ENCODE measurements at places on chromosomes 2 and 18.

- no peak for DNase-seq
Observed at GRCh38 chr2:183993052-183993451, 605.3 kb upstream of the ZNF804A start.

DNA sequence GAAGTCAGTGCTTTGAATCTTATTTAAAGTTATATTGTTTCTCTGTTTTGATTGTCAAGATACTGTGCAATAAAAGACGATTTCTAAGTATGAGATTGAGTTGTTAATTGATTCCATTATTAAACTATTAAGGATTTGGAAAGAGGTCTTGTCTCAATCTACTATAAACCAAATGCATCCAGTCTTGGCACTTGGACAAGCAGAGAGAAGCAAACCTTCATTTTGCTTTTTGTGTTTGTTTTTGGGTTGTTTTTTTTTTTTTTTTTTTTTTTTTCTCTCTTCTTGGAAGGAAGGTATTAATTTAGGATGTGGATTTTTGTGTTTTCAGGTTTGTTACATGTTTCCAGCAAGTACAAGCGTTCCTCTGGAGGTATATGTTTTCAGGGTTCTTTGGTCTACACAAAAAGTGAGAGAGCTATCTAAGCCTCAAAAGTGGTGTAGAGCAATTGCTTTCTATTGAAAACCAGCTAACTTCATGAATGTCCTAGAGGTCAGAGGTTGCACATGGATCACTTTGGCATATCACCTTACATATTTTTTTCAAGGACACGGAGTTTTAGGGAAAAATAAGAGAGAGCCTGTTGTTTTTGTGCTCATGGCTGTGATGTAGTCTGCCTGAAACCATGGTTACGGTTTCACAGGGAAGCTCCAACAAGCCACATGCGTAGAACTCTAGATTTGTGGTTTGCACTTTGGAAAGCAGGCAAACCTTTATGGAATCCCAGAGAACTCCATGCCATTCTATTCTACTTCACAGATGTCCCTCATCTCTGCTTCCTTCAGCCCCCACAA, 1.8 kb downstream of the PRKCE start:
- DNase-seq: no peak

- DNase-seq: no peak
Observed at GRCh38 chr2:125456693-125457363, 1199.1 kb upstream of the GYPC start.

GRCh38 chr18:46073474-46074331, 1.6 kb upstream of the PSTPIP2 start:
- DNase-seq: peak; percentile 69

GRCh38 chr18:45954070-45954934, 12.8 kb downstream of the EPG5 start:
- no peak for DNase-seq

- DNase-seq: no peak
Observed at GRCh38 chr18:27793013-27793785, 383.7 kb downstream of the CDH2 start.

DNA sequence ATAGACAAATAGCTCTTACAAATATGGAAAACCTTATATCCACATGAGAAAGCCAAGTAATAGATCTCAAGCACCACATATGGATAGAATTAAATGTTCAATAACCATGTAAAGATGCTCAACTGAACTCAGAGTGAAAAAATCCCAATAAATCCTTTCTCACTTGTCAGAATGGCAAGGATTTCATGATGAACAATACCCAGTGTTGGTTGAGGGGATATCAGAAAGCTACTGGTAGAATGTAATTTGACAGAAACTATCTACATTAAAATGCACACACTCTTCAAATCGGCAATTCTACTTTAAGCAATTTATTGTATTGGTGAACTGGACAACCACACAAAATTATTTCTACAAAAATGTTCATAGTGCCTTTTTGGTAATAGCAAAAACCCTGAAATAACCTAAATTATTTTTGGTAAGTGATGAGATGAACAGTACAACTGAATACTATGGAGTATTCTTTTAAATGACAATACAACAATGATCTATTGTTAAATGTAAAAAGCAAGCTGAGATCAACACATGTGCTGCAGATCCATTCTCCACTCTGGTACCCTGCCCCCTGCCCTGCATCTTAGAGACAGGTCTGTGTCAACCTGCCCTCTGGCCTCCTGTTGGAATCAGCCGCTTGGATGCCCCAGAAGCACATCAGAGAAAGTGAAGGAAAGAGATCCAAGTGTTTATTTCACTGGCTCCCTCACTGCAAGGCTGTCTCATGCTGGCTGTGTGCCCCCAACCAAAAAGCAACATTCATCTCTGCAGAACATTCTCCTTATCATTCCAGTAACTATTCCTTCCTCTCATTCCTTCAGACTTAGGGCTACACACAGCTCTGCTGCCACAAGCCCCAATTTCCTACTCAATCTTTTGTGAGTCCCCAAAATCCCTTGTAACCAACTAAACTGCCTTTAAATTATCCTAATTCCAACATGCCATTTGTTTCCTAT, 442.5 kb downstream of the LRATD1 start:
- no peak for DNase-seq

GRCh38 chr2:18132697-18133096, 254.2 kb downstream of the KCNS3 start:
- DNase-seq: no peak

DNA sequence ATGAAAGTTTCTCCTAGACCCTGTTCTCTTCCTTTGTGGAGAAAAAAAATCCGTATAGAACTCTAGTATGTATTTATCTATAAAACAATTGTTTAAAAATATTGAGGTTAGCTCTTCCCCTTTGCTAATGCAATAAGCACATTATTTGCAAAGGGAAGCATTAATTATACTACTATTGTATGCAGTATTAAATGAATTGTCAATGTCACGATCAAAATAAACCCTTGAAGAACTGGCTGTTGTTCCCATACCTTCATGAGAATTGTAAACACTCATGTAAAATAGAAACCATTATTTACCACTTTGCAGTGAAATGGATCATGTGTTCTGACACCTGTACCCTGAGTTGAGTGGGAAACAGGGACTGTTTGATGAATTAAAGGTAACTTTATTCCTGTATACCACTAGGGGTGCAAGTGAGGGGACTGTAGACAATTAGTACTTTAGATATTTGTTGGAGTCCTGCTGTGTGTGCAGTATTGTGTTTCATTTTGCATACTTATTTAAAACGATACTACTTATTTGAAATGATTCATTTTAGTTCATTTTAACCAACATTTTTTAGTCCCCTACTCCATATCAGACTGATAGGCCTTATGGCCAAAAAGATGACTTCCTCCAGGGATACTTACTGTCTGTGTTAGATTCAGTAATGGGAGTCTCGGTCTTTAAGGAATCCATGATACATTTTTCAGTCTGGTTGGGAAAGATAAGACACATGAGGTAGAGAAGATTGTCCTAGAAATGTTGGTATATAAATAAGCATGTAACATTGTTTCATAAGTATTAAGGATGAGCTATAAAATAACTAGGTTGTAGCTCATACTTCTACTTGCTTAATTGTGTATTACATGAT, 7.9 kb downstream of the PKP4 start:
- DNase-seq: no peak

Measured in activated effector memory CD4-positive, alpha-beta T cell treated with anti-CD3 and anti-CD28 coated beads, Interleukin-2, amount 50 U/mL, for 16 hours (primary cell).